ENCODE measurements at places on chromosomes 5 and 9. TPM values are rescaled to one million over a fixed set of nuclear protein-coding genes. Genes with fewer than 3 reads are reported as not detected.

Gene POLR3G
- 27.1 TPM for total RNA-seq

DNA sequence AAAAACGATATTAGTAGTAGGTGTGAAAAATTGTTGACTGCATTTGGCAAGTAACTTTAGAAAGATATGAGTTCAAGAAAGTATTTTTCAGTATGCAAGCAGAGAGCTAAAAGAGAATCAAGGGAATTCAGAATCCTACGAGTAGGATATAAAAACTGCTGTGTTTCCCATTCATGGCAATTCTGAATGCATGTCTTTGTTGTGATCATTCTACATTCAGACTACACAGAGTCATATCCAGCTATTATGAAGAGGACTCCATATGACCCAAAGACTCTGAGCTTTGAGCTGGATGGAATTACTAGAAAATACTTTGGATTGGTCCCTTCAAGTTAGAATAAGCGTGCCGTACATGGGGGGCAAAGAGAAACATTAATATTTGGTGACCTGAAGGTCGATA, 12.0 kb downstream of the IFNE start:
- no peak overlapping the region for H3K27ac ChIP-seq
- peaks cover 8% of the 10 kb centered on the region for H3K27me3 ChIP-seq
- DNase-seq, result no peak
- H3K36me3 ChIP-seq, result no peaks in the 10 kb centered on the region
- H3K4me3 ChIP-seq, result no peak overlapping the region

- no peak overlapping the region for H3K27ac ChIP-seq
- H3K27me3 ChIP-seq, result no peaks in the 10 kb centered on the region
- no peak overlapping the region for H3K4me3 ChIP-seq
- no peaks in the 10 kb centered on the region for H3K36me3 ChIP-seq
Observed at GRCh38 chr5:145110834-145111233, 724.3 kb downstream of the PRELID2 start.

GRCh38 chr9:37792122-37792521, 7.3 kb upstream of the EXOSC3 start:
- H3K27ac ChIP-seq, result no peak overlapping the region
- H3K36me3 ChIP-seq, result peaks cover 6% of the 10 kb centered on the region
- peaks cover 5% of the 10 kb centered on the region for H3K4me1 ChIP-seq
- peaks cover 2% of the 10 kb centered on the region for H3K27me3 ChIP-seq

Gene ZNF462
- total RNA-seq, result not detected

Gene ADAMTS2
- not detected for total RNA-seq

DNA sequence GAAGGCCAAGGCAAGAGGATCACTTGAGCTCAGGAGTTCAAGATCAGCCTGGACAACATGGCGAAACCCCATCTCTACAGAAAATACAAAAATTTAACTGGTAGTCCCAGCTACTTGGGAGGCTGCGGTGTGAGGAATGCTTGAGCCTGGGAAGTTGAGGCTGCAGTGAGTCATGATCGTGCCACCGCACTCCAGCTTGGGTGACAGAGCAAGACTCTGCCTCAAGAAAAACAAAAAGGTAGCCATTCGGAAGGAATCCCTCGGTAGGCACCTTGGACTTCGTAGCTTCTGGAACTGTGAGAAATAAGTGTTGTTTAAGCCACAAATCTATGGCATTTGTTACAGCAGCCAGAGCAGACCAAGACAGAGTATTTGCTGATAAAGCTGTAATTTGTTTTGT, 174.2 kb downstream of the DCP2 start:
- no peak overlapping the region for H3K27ac ChIP-seq
- H3K4me3 ChIP-seq, result no peak overlapping the region
- no peaks in the 10 kb centered on the region for H3K27me3 ChIP-seq
- no peak for DNase-seq

DNA sequence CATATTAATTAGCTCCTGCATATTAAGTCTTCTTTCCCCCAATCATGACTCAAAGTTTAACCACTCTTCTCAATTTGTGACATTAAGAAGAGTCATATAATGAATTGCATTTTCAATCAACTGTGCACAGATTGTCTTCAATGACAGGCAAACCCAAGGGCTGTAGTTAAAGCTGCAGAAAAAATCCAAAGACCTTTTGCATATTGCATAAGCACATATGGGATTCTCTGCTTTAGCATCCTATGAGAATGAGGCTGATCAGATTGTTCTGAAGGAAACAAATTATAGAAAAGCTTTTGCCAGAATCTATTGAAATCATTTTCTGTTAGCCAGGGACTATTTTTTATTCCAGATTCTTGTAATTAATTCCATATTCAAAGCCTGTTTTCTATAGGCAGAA, 112.3 kb downstream of the FAM170A start:
- H3K4me3 ChIP-seq, result no peak overlapping the region
- no peak for DNase-seq
- H3K27me3 ChIP-seq, result peaks cover 1% of the 10 kb centered on the region
- H3K4me1 ChIP-seq, result no peaks in the 10 kb centered on the region

Gene ZBED3
- total RNA-seq, result 5.2 TPM

Gene MLANA
- not detected for total RNA-seq

Gene COL23A1
- total RNA-seq, result 0.11 TPM

Gene BTNL8
- not detected for total RNA-seq

Gene ACTBL2
- total RNA-seq, result not detected

Gene PTGR1
- total RNA-seq, result 1.8 TPM

Gene BSPRY
- 8.2 TPM for total RNA-seq

- H3K27ac ChIP-seq, result peak overlapping the region; percentile 96
- peaks cover 89% of the 10 kb centered on the region for H3K4me1 ChIP-seq
- no peaks in the 10 kb centered on the region for H3K27me3 ChIP-seq
Observed at GRCh38 chr5:39164016-39164415, 55.3 kb downstream of the FYB1 start.

DNA sequence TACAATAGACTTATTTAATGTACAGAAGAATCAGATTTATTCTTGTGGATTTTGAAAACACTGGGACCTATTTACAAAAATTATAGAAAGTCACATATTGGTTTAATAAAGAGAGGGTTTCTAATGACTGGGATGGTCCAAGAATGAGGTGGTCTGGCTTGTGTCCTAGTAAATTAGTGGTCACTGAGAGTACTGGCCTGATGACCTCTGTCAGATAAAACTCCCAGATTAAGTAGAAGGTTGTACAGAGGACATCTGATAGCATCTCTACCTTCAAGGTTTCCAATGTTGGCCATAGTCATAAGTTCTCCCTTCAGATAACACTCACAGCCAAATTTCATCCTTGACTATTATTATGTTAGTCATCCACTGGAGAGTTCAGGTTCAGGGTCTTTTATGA, 692.9 kb downstream of the MTRR start:
- no peak overlapping the region for H3K27ac ChIP-seq
- no peaks in the 10 kb centered on the region for H3K4me1 ChIP-seq
- H3K36me3 ChIP-seq, result no peaks in the 10 kb centered on the region
- DNase-seq, result no peak

- DNase-seq, result no peak
- H3K4me3 ChIP-seq, result no peak overlapping the region
- H3K27ac ChIP-seq, result no peak overlapping the region
- no peaks in the 10 kb centered on the region for H3K27me3 ChIP-seq
- H3K36me3 ChIP-seq, result no peaks in the 10 kb centered on the region
- H3K4me1 ChIP-seq, result no peaks in the 10 kb centered on the region
Observed at GRCh38 chr9:70589571-70590314, 175.3 kb upstream of the KLF9 start.

Gene IFNA21
- not detected for total RNA-seq

- no peaks in the 10 kb centered on the region for H3K27me3 ChIP-seq
- peaks cover 38% of the 10 kb centered on the region for H3K4me1 ChIP-seq
- H3K27ac ChIP-seq, result peak overlapping the region; percentile 88
- H3K4me3 ChIP-seq, result peak overlapping the region; percentile 34
- H3K36me3 ChIP-seq, result peaks cover 9% of the 10 kb centered on the region
- DNase-seq, result peak; percentile 85
Observed at GRCh38 chr9:113155911-113156588, 5.2 kb downstream of the SLC31A2 start.

DNA sequence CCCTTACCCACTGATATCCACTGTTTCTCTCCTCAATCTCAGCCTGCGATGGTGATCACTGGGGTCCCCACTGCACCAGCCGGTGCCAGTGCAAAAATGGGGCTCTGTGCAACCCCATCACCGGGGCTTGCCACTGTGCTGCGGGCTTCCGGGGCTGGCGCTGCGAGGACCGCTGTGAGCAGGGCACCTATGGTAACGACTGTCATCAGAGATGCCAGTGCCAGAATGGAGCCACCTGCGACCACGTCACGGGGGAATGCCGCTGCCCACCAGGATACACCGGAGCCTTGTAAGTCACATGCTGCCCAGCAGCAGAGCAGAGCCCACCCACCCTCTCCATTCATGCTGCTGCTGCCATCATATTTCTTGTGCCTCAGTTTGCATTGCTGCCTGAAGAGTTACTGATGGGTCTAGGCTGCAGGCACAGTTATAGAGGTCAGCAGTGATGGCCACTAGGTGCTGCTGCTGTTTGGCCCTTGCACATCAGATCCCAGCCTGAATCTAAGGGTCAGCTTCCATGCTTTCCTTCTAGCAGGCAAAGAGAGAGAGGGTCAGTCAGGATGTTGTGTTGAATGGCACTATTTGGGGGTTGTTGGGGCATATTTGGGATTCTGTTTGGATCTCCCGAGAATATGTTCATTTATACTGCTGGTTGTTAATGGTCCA, 106.0 kb downstream of the MEGF10 start:
- DNase-seq, result no peak
- no peak overlapping the region for H3K27ac ChIP-seq
- peaks cover 15% of the 10 kb centered on the region for H3K27me3 ChIP-seq
- no peak overlapping the region for H3K4me3 ChIP-seq
- H3K36me3 ChIP-seq, result no peaks in the 10 kb centered on the region

Gene CDK5RAP2
- 67.6 TPM for total RNA-seq

DNA sequence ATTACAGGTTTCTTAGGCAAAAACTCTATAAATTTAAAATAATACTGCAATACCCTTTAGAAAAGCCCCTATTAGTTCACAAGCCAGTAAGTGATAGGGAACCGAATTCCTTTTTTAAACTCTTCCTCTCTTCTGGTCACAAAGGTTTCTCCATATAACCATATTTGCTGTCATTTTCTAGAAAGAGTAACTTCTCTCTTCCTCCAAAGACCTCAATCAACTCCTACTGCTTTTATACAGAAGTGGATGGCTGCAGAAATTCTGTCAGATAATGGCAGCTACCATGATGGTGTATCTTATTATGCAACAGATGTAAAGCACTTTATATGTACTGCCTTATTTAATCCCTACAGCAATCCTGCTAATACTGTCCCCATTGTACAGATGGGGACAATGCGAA, 6.2 kb downstream of the TUT7 start:
- H3K27ac ChIP-seq, result no peak overlapping the region
- no peak overlapping the region for H3K4me3 ChIP-seq
- H3K36me3 ChIP-seq, result peaks cover 37% of the 10 kb centered on the region
- peaks cover 58% of the 10 kb centered on the region for H3K4me1 ChIP-seq
- H3K27me3 ChIP-seq, result no peaks in the 10 kb centered on the region
- no peak for DNase-seq

GRCh38 chr9:1759771-1760300, 255.3 kb upstream of the SMARCA2 start:
- no peak overlapping the region for H3K27ac ChIP-seq
- H3K27me3 ChIP-seq, result peaks cover 6% of the 10 kb centered on the region
- DNase-seq, result no peak
- H3K4me3 ChIP-seq, result no peak overlapping the region
- no peaks in the 10 kb centered on the region for H3K4me1 ChIP-seq
- no peaks in the 10 kb centered on the region for H3K36me3 ChIP-seq

DNA sequence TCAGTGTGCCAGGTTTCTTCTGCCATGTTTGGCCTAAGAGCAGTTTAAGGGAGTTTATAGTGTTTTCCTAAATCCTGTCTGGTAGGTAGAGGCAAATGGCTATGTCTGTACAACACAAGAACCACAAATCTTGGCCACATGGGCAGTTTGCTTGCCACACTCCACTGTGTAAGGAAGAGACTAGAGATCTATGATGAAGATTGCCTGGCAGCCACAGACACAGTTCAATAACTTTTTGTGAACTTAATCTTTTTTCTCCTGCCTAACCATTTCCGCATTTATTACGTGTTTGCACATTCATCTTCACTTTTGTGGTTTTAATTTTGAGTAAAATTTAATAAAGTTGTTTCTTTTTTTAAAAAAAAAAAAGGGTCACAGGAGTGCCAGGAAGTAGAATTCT, 5.8 kb downstream of the MFAP3 start:
- H3K27ac ChIP-seq, result no peak overlapping the region
- peaks cover 14% of the 10 kb centered on the region for H3K36me3 ChIP-seq
- DNase-seq, result no peak

DNA sequence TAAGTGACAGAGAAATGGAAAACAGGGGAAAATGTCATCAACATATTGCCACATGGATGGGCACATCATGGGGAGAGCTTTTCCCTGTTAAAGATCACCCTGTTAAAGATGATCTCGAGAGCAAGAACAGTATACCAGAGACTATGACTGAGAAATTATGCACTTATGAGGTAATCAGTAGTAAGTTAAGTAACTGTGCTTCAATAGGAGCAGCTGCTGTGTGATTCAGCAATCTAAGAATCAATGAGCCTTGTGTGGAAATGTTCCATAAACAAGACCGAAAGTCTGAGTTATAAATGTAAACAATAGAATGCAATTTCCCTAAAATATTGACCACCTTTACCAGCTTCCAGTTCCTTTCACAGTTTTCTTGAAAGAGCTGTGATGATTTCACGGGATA, 582.3 kb downstream of the CAAP1 start:
- no peaks in the 10 kb centered on the region for H3K4me1 ChIP-seq
- no peaks in the 10 kb centered on the region for H3K27me3 ChIP-seq
- DNase-seq, result no peak
- H3K36me3 ChIP-seq, result no peaks in the 10 kb centered on the region
- H3K4me3 ChIP-seq, result no peak overlapping the region

Gene TMEM252
- total RNA-seq, result not detected

GRCh38 chr5:9324348-9325077, 221.4 kb downstream of the SEMA5A start:
- no peaks in the 10 kb centered on the region for H3K4me1 ChIP-seq
- no peak overlapping the region for H3K4me3 ChIP-seq
- no peaks in the 10 kb centered on the region for H3K27me3 ChIP-seq
- no peaks in the 10 kb centered on the region for H3K36me3 ChIP-seq

Gene C5orf58
- not detected for total RNA-seq

Gene PCDHGA4
- total RNA-seq, result not detected

Gene LCNL1
- total RNA-seq, result not detected

- no peak for DNase-seq
- H3K27me3 ChIP-seq, result peaks cover 17% of the 10 kb centered on the region
- no peaks in the 10 kb centered on the region for H3K36me3 ChIP-seq
- peaks cover 2% of the 10 kb centered on the region for H3K4me1 ChIP-seq
- H3K4me3 ChIP-seq, result no peak overlapping the region
Observed at GRCh38 chr5:1966461-1966860, 83.7 kb upstream of the IRX4 start.
